ENCODE measurements at places on chromosomes 6 and 20.

- DNase-seq: no peak
Observed at GRCh38 chr6:12291071-12291838, 1.1 kb downstream of the EDN1 start.

GRCh38 chr20:17871886-17872285 lies 96.7 kb downstream of the SNX5 start:
- no peak for DNase-seq

DNA sequence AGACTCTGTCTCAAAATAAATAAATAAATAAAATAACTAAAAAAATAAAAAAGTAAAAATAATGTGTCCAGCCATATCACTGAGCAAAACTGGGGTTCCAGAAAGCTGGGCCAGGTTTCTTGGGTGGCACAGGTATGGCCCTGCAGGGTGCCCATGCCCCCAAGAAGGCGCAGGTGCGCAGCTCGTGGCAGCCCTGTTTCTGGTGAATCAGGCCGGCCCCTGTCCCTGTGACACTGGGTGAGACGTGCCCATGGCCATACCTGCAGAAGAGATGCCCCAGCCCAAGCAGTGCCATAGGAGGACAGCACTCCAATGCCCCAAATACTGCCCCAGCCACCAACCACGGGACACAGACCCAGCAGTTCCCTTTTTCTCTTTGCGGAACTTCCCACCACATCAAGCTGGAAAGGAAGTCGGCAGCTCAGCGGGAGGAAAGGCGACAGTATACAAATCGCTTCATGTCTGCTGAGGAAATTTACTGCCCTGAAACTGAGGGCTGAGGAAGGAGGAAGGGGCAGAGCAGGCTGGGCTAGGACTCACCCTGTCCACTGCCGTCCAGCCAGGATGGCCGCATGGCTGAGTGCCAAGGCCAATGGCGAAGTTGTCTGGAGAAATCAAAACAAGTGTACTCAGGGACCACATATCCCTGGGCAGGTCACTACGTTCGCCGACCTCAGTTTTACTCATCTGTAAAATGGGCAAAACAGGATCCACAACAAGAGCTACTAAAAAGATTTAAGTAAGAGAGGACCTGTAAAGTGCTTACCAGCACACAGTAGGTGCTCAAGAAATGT lies 55.4 kb downstream of the PREX1 start:
- no peak for DNase-seq

DNA sequence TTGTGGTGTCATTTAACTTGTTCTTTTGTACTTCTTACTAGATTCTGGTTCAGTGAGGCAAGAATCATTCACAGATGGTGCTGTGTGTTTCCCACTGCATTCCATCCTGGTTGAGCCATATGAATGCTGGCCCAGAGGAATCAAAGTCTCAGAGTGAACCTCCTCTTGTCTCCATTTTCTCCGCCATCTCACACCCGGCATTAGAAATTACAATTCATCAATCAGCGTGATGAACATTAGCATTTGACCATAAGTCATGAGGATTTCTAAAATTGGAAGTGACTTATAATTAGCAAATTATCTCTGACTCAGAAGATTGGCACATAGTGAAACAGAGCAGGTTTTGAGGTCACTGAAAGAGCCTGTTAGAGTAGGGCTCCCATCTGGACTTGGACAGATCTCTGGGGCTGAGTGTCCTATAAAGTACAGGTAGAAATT lies 25.2 kb downstream of the TNFAIP3 start:
- no peak for DNase-seq

GRCh38 chr20:43570496-43570895 lies 11.7 kb downstream of the SGK2 start:
- DNase-seq: no peak

Data from AG04449 (cell line).